Activated T-helper 2 cell treated with anti-CD3 and anti-CD28 coated beads, Interferon-gamma antibody, Interleukin-2, Interleukin-4, amounts not matched to agents 10 μg/mL and 5 μg/mL and 100 μg/mL, durations not matched to agents 14 hours and 24 hours and 36 hours (primary cell): ENCODE measurements at places on chromosomes 7 and 10. TPM values are rescaled to one million over a fixed set of nuclear protein-coding genes. Genes with fewer than 3 reads are reported as not detected.
A peak's percentile ranks its signal among the peaks of the same experiment; 100 is the strongest.

Gene CFAP70
- 0.41 and 0.43 TPM in 2 replicates for total RNA-seq

Gene FBH1
- total RNA-seq, result 57.2 and 58.0 TPM in 2 replicates

Gene NPTX2
- total RNA-seq, result 0.28 and 0.32 TPM in 2 replicates

Gene OR9A2
- total RNA-seq, result 0.30 TPM in 1 of 2 replicates, not detected in the other

Gene GDI2
- total RNA-seq, result 301 and 302 TPM in 2 replicates

Gene LBX1
- not detected in 2 replicates for total RNA-seq

Gene TBC1D12
- 0.85 and 1.4 TPM in 2 replicates for total RNA-seq

Gene NPSR1
- total RNA-seq, result not detected in 2 replicates

Gene GJD4
- total RNA-seq, result not detected in 2 replicates

DNA sequence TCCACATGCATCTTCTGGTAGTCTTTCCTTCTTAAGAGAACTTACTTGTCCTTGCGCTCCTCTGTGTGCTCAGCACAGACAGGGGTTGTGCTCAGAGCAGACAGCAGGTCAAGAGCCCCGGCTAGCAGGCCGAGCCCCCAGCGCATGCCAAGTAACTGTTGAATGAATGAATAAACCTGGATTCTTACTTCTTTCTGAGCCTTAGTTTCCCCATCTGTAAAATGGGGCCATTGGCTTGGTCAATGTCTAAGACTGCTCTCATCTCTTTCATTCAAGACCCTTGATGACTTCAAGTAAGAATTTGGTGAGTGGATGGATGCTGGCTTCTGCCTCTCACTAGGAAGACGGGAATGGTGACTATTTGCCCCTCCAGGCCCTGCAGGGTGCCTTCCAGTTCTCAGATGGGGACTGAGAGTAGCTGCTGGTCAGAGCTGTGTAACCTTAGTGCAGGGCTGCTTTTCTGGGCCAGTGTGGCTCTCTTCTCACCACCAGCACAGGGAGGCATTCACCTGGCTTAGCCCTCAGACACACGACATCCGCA is 78.1 kb downstream of the CDH23 start:
- no peak for DNase-seq

DNA sequence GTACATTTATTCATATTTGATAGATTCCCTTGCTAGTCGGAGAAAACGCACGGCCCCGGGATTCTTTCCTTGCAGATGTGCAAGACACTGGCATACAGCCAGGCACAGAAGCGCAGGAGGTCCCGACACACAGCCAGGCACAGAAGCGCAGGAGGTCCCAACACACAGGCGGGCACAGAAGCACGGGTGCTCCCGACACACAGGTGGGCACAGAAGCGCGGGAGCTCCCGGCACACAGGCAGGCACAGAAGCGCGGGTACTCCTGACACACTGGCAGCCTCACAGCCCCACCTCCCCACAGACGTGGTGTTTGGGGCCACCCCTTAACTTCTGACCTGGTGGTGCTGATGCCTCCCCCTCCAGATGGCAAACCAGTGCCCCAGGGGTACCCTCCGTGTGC is 237.3 kb downstream of the ZMYND11 start:
- no peak for DNase-seq

DNA sequence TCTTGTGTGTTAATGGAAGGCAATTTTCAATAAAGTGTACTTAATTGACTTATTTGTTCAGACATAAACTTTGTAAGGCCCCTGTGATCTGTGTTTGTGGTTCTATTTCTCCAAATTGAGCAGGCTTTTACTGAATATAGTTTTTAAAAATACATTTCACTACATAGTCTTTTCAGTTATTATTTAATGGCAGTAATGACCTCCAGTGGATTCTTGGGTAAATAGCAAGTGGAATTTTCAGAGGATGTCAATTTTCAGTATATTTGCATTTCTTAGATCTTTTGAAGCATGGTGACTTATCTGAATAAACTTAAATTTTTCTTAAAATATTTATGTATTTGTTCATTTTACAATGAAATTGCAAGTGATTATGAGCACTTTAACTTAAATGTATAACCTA is 203.1 kb upstream of the PCLO start:
- no peak for DNase-seq

DNA sequence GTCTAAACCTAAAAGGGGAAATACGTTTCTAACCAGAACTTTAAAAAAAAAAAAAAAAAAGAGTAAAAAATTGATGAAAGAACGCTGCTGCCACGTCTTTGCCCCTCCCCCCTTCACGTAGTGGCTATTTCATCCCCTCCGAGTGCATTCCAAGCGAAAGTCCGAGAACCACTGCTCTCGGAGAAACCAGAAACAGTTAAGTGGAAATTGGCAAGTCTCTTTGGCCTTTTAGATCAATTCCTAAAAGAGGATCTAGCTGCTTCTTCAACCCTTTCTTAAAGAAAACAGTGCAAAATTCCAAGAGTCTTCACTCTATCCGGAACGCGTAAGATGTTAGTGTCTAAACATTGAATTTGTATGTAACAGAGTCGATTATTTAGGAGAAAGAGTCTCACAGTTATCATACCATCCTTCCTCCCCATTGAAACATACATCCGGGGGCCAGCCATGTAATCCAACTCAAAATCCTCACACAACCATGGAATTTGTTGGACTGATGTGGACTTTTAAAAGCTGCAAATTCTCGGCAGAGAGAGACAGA is 1.1 kb downstream of the P4HA1 start:
- no peak for DNase-seq

GRCh38 chr10:46325021-46325420 is 38.2 kb downstream of the ANTXRL start:
- no peak for DNase-seq

- no peak for DNase-seq
Observed at GRCh38 chr7:81693080-81693479, 76.8 kb downstream of the HGF start.

- no peak for DNase-seq
Observed at GRCh38 chr7:33072471-33072870, 9.9 kb upstream of the NT5C3A start.

- no peak for DNase-seq
Observed at GRCh38 chr7:25313526-25313925, 85.2 kb upstream of the NPVF start.

- DNase-seq, result no peak
Observed at GRCh38 chr7:93860261-93860660, 30.3 kb downstream of the TFPI2 start.

GRCh38 chr10:128614802-128615553 is 488.8 kb upstream of the MKI67 start:
- DNase-seq, result no peak

GRCh38 chr7:99514050-99514449 is 9.6 kb downstream of the ZKSCAN5 start:
- DNase-seq, result no peak

DNA sequence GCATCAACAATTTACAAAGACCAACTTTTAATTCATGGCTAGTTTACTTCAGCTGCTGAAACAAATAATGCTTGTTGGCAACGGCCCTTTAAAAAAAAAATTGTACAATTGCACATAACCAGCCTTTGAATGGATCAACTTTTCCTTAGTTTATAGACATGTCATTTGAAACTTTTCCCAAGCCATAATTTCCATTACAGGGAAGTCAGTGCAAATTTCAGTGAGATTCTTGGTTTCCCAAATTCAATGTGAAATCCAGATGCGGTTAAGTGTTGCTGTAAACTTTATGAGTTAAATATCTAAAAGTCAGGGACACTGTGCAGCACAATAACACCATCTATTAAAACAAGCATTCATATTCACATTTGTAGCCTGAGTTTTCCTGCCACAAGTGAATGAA is 182.2 kb downstream of the JAZF1 start:
- DNase-seq, result no peak

GRCh38 chr7:101950450-101951119 is 133.2 kb downstream of the CUX1 start:
- DNase-seq, result no peak

- DNase-seq, result no peak
Observed at GRCh38 chr7:95925971-95926370, 153.6 kb downstream of the DYNC1I1 start.

GRCh38 chr7:92782236-92782635 is 54.1 kb downstream of the CDK6 start:
- no peak for DNase-seq

- no peak for DNase-seq
Observed at GRCh38 chr10:86708783-86709380, 40.6 kb downstream of the LDB3 start.

GRCh38 chr7:26593393-26593792 is 271.0 kb downstream of the SKAP2 start:
- no peak for DNase-seq

GRCh38 chr10:63767138-63767801 is 246.1 kb downstream of the REEP3 start:
- no peak for DNase-seq

DNA sequence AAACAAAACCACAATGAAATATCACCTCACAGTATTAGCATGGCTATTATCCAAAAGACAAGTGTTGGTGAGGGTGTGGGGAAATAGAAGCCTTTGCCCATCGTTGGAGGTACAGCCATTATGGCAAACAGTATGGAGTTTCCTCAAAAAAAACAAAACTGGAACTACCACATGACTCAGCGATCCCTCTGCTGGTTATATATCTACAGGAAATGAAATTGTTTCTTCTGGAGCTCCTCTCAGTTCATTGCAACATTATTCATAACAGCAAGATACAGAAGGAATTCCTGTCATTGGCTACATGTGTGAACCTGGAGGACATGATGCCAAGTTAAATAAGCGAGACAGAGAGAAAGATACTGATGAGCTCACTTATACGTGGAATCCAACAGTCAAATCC is 2.4 kb upstream of the UBE3C start:
- no peak for DNase-seq

- DNase-seq, result no peak
Observed at GRCh38 chr10:75432176-75432575, 752 bp downstream of the LRMDA start.

- DNase-seq, result peak; percentile 70
Observed at GRCh38 chr7:111083413-111083812, 7.5 kb upstream of the LRRN3 start.

GRCh38 chr10:120483006-120483405 is 26.0 kb downstream of the PLPP4 start:
- no peak for DNase-seq

GRCh38 chr7:120979765-120980499 is 8.6 kb upstream of the CPED1 start:
- DNase-seq, result no peak

- no peak for DNase-seq
Observed at GRCh38 chr7:31082447-31082846, 30.3 kb downstream of the ADCYAP1R1 start.

DNA sequence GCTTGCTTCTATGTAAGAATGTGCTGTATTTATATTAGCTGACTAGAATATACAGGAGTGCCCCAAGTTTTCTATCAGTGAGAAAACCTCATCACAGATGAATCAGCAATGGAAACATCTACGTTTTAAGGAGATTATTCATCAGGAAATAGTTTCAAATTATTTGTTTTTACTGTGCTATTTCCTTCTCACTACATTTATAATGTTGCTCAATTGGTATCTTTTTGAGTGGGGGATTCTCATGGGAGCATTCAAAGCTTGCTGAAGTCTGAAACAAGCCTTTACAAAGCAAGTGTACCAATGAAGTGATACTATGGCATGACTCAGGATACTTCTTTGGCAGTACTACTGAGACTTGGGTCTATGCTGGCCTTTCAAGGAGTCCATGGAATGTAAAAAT is 191.1 kb upstream of the SLC26A5 start:
- no peak for DNase-seq
